Adrenal gland (tissue), 19 donors: ENCODE measurements at places on chromosomes 16 and 17. TPM values are rescaled to one million over a fixed set of nuclear protein-coding genes. Genes with fewer than 3 reads are reported as not detected.

GRCh38 chr16:19913340-19913645, 28.6 kb upstream of the GPRC5B start:
- no peak for DNase-seq

- DNase-seq = no peak
Measured at GRCh38 chr16:12160249-12160648, 183.7 kb downstream of the SNX29 start.

DNA sequence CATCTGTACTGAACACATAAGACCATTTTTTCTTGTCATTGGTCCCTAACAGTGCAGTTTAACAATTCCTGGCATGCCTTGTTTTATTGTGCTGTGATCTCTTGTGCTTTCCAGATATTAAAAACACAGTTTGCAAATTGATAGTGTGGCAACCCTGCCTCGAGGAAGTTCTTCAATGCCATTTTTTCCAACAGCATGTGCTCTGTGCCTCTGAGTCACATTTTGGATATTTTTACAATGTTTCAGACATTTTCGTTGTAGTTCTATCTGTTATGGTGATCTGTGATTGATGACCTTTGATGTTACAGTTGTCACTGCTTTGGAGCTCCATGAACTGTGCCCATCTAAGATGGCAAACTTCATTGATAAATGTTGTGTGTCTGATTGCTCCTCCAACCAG, 66.2 kb downstream of the GOSR1 start:
- no peak for DNase-seq

GRCh38 chr17:32658470-32659418, 172.0 kb downstream of the CDK5R1 start:
- no peak for DNase-seq

DNA sequence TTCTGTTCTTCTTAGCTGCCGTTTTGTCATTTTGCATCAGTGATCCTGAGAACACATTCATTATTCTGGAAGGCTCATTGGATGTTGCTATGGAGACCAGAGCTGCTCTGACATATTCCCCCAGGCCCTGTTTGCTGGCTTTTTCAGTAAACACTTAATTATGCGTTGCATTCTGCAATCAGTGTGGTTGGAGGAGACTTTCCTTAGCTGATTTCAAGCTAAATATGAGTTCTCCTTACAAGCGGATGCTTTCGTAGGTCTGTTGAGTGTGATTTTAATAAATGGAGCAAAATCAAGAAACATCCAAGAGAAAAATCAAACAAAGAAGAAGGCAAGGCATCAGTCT, 38.2 kb upstream of the NUDT7 start:
- no peak for DNase-seq

DNA sequence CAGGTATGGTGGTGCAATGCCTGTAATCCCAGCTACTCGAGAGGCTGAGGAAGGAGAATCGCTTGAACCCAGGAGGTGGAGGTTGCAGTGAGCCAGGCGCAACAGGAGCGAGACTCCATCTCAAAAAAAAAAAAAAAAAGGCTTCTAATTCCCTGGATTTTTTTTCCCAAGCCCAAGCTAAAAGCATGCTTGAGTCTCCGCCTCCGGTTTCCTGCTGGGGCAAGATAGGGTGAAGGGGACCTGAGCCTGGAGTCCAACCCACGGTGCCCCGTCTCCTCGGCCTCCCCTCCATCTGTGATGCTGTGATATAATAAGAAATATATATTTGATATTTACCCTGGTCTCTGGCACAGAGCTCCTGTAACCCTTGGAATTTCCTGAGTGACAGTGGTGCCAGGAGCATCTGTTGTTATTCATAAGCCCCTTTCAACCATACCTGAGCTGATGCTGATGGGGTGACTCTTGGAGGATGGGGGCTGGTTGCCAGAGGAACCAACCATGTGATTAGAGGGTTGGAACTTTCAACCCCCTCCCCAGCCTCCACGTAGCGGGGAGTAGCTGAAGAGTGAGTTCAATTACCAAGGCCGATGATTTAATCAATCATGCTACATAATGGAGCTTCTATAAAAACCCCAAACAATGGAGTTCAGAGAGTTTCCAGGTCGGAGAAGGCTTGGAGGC, 12.8 kb upstream of the TNK1 start:
- DNase-seq = no peak

DNA sequence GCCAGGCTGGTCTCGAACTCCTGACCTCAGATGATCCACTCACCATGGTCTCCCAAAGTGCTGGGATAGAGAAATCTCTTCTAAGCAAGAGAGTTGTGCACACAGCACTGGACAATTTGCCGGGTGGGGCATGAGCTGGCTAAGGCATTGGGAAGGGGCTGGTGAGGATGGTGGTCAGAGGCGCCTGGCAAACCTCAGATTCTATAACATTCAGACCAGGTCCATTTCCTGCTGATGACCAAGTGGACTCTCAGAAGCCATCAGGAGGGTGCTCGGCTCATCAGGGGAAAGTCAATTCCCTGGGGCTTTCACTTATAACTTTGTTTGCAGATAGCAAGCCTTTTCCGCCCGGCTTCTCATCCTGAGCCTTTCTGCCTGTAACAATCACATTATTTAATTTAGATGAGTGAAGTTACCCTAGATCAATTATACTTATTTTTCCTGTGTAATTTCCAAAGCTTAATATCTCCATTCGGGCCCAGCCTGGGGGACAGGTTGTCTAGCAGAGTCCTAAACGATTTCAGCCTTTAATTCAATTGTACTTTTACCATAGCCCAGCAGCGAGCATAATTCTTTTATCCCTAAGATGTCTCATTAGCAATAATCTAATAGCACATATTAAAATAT, 15.0 kb upstream of the SLC6A2 start:
- no peak for DNase-seq

- DNase-seq = no peak
Measured at GRCh38 chr17:41334385-41335305, 16.0 kb downstream of the KRT33A start.

- no peak for DNase-seq
Measured at GRCh38 chr16:27719106-27719445, 169.1 kb downstream of the KATNIP start.

Gene TERB1
- not detected for polyA plus RNA-seq

Gene TPSD1
- not detected for polyA plus RNA-seq

Gene B4GALNT2
- 0.04 TPM for polyA plus RNA-seq

Gene OR2C1
- not detected for polyA plus RNA-seq
